Fibroblast of lung (primary cell): ENCODE measurements at places on chromosomes 2 and 18. TPM values are rescaled to one million over a fixed set of nuclear protein-coding genes. Genes with fewer than 3 reads are reported as not detected.

DNA sequence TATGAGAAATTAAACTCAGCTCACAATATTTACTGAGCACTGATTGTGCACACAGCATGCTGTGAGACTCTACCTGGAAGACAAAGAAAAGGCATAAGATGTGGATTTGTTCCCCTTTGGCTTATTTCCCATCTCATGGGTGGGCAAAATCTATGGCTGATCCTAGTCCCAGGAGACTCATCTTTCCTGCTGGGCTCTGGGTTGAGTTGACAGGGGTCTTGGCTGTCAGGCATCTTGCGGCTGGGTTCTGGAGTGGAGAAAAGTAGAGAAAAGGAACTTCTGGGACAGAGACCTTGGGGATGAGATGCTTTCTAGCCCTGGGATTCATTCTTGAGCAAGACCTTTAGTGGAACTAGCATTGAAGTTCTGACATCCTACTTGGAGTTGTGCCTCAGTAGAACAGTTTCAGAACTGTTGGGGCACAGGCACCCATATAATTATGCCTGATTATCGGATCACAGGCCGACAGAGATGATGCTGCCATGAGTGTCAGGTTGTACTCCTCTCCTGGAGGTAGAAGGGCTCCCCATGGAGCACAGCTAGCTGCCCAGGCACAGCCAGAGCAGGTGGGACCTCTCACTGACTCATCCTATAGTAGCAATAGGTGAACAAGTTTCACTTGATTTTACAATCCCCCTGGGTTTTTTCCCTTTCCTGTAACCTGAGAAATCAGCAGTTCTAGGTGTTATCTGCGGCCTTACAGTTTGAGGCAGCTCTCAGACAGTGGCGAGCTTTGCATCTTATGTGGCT lies 260.9 kb downstream of the CYRIA start:
- no peak overlapping the region for H3K27ac ChIP-seq
- no peaks in the 10 kb centered on the region for H3K27me3 ChIP-seq
- H3K4me1 ChIP-seq: no peaks in the 10 kb centered on the region

GRCh38 chr2:236273126-236273525 lies 8.9 kb upstream of the ASB18 start:
- no peaks in the 10 kb centered on the region for H3K36me3 ChIP-seq
- no peak overlapping the region for H3K27ac ChIP-seq
- H3K4me3 ChIP-seq: no peak overlapping the region
- no peaks in the 10 kb centered on the region for H3K4me1 ChIP-seq
- H3K27me3 ChIP-seq: no peaks in the 10 kb centered on the region

GRCh38 chr2:127700527-127701192 lies 637 bp upstream of the SFT2D3 start:
- H3K36me3 ChIP-seq: no peaks in the 10 kb centered on the region
- peaks cover 5% of the 10 kb centered on the region for H3K4me1 ChIP-seq
- DNase-seq: no peak
- H3K27me3 ChIP-seq: no peaks in the 10 kb centered on the region

DNA sequence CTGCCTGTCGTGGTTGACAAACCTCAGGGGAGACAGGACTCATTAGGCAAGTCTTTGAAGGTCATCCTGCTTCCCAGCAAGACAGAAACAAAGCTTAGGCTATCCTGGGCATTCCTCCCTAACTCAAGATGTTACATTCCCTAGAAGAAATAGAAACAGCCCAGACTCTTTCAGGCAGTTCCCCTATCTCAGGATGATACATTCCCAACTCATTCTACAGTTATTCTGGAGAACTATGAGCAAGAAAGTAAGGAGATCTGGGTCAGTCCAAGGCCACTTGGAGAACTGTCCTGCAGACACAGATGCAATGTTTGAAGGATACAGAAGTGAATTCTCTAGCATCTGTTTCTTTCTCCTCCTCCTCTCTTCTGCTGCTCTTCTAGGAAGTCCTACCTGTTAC lies 220.1 kb upstream of the NCKAP5 start:
- H3K27me3 ChIP-seq: no peaks in the 10 kb centered on the region
- H3K36me3 ChIP-seq: no peaks in the 10 kb centered on the region
- DNase-seq: no peak
- H3K4me3 ChIP-seq: no peak overlapping the region

GRCh38 chr18:54440292-54440691 lies 82.6 kb downstream of the C18orf54 start:
- H3K4me1 ChIP-seq: no peaks in the 10 kb centered on the region
- no peaks in the 10 kb centered on the region for H3K36me3 ChIP-seq
- H3K27me3 ChIP-seq: no peaks in the 10 kb centered on the region

DNA sequence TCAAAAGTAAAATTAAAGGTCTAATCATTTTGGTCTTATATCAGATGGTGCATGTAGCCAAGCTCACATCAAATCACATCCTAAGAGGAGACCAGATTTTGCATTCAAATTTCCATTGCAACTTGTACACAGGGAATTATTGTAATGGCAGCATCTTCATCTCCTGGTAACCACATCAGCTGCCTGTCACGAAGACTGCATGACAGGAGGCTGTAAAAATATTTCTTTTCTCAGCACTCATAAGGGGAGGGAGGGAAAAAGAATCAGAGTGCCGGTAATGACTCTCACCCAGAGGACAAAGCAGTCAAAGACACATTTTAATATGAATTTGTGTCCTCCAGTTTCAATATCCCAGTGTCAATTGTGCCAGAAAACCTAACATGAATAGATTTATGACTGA lies 216.7 kb downstream of the TMEM163 start:
- no peaks in the 10 kb centered on the region for H3K4me1 ChIP-seq
- no peaks in the 10 kb centered on the region for H3K27me3 ChIP-seq
- DNase-seq: no peak

EMILIN1 gene
- polyA plus RNA-seq: 44.3 and 46.8 TPM in 2 replicates

ARMC9 gene
- polyA plus RNA-seq: 68.4 and 114 TPM in 2 replicates
